Stimulated activated CD8-positive, alpha-beta memory T cell treated with anti-CD3 and anti-CD28 coated beads, Interleukin-7, amount 100 ng/mL, for 1 hour (primary cell): ENCODE measurements at places on chromosomes 3 and 15.

GRCh38 chr3:106245400-106245799 is 376.6 kb upstream of the CBLB start:
- DNase-seq = no peak

DNA sequence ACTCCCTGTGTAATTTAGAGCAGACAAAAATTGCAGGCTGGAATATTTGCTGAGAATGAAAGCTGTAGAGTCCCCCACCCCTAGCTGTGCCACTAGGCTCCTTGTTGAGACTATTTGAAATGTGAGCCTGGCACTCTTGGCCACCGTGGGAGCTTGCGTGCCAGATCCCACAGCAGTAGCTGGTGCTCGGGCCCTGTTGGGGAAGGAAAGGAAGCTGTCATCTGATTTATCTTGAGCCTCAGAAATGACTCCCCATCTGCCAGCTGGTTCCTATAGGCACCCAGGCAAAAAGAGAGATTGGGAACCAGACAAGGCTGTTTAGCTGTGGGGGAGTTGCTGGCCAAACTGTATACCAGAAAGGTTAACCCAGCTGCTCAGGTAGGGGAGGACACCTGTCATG is 23.4 kb upstream of the CLEC3B start:
- no peak for DNase-seq

- DNase-seq = no peak
Observed at GRCh38 chr3:160545504-160545871, 19.9 kb downstream of the KPNA4 start.

DNA sequence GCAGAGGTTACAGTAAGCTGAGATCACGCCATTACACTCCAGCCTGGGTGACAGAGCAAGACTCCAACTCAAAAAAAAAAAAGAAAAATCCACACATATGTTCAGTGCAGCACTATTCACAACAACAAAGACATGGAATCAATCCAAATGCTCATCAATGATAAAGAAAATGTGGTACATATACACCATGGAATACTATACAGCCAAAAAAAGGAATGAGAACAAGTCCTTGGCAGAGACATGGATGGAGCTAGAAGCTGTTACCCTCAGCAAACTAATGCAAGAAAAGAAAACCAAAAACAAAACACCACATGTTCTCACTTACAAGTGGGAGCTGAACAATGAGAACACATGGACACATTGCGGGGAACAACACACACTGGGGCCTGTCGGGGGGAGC is 25.5 kb downstream of the PYGO1 start:
- no peak for DNase-seq
